ENCODE measurements at places on chromosomes 3 and 15. TPM values are rescaled to one million over a fixed set of nuclear protein-coding genes. Genes with fewer than 3 reads are reported as not detected.

GRCh38 chr3:185490241-185490640 lies 8.6 kb downstream of the TMEM41A start:
- H3K36me3 ChIP-seq = peaks cover 34% of the 10 kb centered on the region
- DNase-seq = no peak
- H3K4me3 ChIP-seq = no peak overlapping the region

GRCh38 chr3:27532426-27533260 lies 48.5 kb upstream of the SLC4A7 start:
- DNase-seq = no peak
- H3K4me3 ChIP-seq = peak overlapping the region; percentile 34
- peak overlapping the region; percentile 97 for H3K27ac ChIP-seq
- H3K4me1 ChIP-seq = peaks cover 41% of the 10 kb centered on the region
- H3K36me3 ChIP-seq = no peaks in the 10 kb centered on the region
- no peaks in the 10 kb centered on the region for H3K27me3 ChIP-seq

Gene CA12
- total RNA-seq = 19.8 TPM

Gene STRA6
- total RNA-seq = 0.29 TPM

Gene GTF2A2
- total RNA-seq = 53.8 TPM

Gene GATA2
- 26.8 TPM for total RNA-seq

DNA sequence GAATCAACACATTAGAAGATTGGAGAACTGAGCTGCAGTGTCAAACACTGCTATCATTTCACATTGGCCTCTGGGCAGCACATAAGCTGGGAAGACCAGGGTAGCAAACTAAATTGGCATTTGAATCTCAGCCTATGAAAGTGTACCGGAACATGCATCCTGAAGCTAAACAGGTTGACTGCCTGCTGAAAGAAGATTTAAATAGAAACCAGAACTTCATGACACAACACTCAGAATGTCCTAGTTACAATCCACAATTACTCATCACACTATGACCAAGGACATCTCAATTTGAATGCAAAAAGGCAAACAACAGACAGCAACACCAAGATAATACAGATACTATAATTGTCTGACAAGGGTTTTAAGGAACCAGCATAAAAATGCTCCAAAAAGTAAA lies 26.2 kb downstream of the TM2D3 start:
- H3K36me3 ChIP-seq = no peaks in the 10 kb centered on the region
- no peaks in the 10 kb centered on the region for H3K27me3 ChIP-seq
- no peak overlapping the region for H3K27ac ChIP-seq
- H3K4me3 ChIP-seq = no peak overlapping the region

DNA sequence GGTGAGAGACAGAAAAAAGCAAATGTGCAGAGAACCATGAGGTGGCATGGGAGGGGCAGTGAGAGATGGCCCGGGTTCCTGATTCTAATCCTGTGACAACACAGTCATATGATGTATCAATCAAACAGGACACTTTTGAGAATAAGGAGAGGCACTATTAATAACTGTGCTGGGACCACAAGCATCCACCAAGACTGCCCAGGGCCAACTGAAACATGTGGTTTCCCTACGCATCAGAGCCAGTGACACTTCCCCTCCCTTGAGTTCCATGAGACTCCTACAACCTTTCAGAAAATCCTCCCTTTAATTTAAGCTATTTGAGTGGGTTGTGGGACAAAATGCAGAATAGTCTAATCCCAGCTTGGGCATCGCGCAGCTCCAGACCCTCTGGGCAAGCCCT lies 17.4 kb downstream of the SH3BP5 start:
- peaks cover 38% of the 10 kb centered on the region for H3K4me1 ChIP-seq
- no peaks in the 10 kb centered on the region for H3K27me3 ChIP-seq
- no peak for DNase-seq
- H3K36me3 ChIP-seq = no peaks in the 10 kb centered on the region

DNA sequence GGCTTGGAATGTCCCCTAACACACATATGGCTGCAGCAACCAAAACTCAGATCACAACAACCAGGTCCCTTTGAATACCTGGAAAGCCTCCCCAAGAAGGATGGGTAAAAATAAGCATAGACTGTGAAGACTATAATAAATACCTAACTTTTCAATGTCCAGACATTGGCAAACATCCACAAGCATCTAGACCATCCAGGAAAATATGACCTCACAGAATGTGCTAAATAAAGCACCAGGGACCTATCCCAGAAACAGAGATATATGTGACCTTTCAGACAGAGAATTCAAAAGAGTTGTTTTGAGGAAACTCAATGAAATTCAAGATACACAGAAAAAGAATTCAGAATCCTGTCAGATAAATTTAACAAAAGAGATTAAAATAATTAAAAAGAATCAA lies 109.2 kb downstream of the NEDD4 start:
- H3K27ac ChIP-seq = no peak overlapping the region
- no peaks in the 10 kb centered on the region for H3K4me1 ChIP-seq
- no peaks in the 10 kb centered on the region for H3K27me3 ChIP-seq
- no peaks in the 10 kb centered on the region for H3K36me3 ChIP-seq

Gene AP4E1
- 6.0 TPM for total RNA-seq

GRCh38 chr3:17469954-17470353 lies 272.5 kb downstream of the TBC1D5 start:
- H3K36me3 ChIP-seq = no peaks in the 10 kb centered on the region
- H3K27me3 ChIP-seq = no peaks in the 10 kb centered on the region
- DNase-seq = no peak
- H3K4me3 ChIP-seq = no peak overlapping the region
- peaks cover 11% of the 10 kb centered on the region for H3K4me1 ChIP-seq

Gene GOLGA6A
- total RNA-seq = not detected

DNA sequence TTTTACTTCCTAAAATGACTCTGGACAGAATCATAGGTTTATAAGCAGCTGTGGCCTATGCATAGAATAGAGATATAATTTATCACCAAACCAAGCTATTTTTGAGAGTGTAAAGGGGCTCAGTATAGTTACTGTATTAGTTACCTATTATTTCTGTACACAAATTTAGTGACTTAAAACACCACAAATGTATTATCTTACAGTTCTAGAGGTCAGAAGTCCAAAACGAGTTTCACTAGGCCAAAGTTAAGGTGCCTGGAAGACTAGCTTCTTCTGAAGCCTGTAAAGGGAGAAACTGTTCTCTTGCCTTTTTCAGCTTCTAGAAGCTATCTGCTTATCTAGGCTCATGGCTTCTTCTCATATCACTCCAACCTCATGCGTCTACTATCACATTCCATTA lies 30.1 kb downstream of the CCDC54 start:
- no peak for DNase-seq
- H3K4me3 ChIP-seq = no peak overlapping the region
- no peak overlapping the region for H3K27ac ChIP-seq
- H3K4me1 ChIP-seq = no peaks in the 10 kb centered on the region
- H3K27me3 ChIP-seq = no peaks in the 10 kb centered on the region
- H3K36me3 ChIP-seq = no peaks in the 10 kb centered on the region

DNA sequence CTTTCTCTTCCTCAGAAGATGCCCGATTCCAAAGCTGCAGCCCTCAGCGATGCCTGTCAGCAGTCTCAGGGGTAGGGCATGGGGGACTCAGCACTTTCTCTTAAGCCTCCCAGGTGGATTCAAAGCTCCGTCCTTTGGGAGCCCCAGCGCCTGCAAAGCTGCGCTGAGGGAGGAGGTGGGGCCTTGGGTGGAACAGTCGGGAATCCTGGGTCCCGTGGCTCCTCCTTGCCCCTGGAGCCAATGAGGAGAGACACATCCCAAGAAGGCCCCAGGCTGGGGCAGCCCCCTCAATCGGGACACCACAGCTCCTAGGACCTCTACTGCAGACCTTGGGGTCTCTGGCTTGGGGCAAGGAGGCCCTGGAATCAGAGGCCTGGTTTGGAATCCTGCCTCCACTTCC lies 227.5 kb upstream of the IGF1R start:
- peaks cover 77% of the 10 kb centered on the region for H3K27me3 ChIP-seq
- peaks cover 5% of the 10 kb centered on the region for H3K4me1 ChIP-seq
- no peaks in the 10 kb centered on the region for H3K36me3 ChIP-seq
- H3K27ac ChIP-seq = no peak overlapping the region

- H3K4me1 ChIP-seq = peaks cover 32% of the 10 kb centered on the region
- H3K36me3 ChIP-seq = no peaks in the 10 kb centered on the region
- no peaks in the 10 kb centered on the region for H3K27me3 ChIP-seq
- no peak for DNase-seq
- H3K27ac ChIP-seq = no peak overlapping the region
- H3K4me3 ChIP-seq = no peak overlapping the region
These were observed 24.8 kb downstream of the MYO1E start for GRCh38 chr15:59347915-59348314.

Gene GCNT3
- 0.18 TPM for total RNA-seq

GRCh38 chr3:48241796-48242455 lies 1.0 kb downstream of the ZNF589 start:
- DNase-seq = no peak
- 0 out of 2 replicates have a peak overlapping the region, but pooled peaks have one; percentile 45 for H3K27ac ChIP-seq
- H3K4me3 ChIP-seq = peak overlapping the region; percentile 97
- no peaks in the 10 kb centered on the region for H3K27me3 ChIP-seq

DNA sequence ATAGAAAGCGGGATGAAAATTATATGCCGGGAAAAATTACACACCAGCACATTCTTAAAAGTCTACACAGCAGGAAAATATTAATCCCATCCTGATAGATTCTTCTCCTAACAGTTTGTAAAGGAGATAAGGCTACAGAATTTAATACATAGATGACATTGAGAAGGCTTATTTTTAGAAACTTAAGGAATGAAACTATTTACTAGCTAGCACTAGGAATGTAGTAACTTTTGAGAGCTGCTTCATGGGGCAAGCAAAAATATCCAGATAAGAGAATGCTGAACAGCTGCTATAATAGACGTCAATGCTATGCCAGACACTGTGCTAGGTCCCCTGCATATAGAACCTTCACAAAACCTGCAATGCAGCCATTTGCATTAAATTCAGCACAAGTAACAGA lies 912.7 kb upstream of the NR2F2 start:
- H3K27me3 ChIP-seq = no peaks in the 10 kb centered on the region
- H3K4me3 ChIP-seq = no peak overlapping the region
- H3K4me1 ChIP-seq = no peaks in the 10 kb centered on the region
- no peak for DNase-seq
- no peaks in the 10 kb centered on the region for H3K36me3 ChIP-seq

DNA sequence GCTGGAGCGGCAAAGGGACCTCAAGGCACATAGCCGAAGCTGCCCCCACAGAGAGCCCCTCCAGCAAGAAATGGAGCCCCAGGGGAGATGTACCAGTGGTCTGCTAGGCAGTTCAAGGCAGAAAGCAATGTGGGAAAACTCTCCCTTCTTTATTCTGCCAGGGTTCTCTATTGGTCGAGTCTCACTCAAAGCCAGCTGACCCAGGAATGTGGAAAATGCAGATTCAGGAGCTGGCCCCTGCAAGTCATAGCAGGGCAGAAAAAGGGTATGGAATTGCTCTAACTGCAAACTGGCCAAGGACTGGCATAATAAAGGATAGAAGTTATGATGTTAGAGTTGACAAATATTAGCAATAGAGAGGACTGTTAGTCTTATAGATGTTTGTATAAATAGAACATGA lies 4.0 kb upstream of the TOPAZ1 start:
- DNase-seq = no peak
- no peak overlapping the region for H3K27ac ChIP-seq
- no peaks in the 10 kb centered on the region for H3K36me3 ChIP-seq
- H3K4me1 ChIP-seq = 0 out of 2 replicates have a peak, but pooled peaks cover 4% of the 10 kb centered on the region
- no peaks in the 10 kb centered on the region for H3K27me3 ChIP-seq

All from PC-3 (cell line).